GM12878 (cell line): ENCODE measurements at places on chromosomes 12 and 14. TPM values are rescaled to one million over a fixed set of nuclear protein-coding genes. Genes with fewer than 3 reads are reported as not detected.

INSM2 gene
- not detected in 2 replicates for total RNA-seq

- DNase-seq = no peak
- H3K27me3 ChIP-seq = peaks cover 3% of the 10 kb centered on the region; the same call in 1 of the 2 replicates
- no peak overlapping the region for H3K4me3 ChIP-seq
- no peaks in the 10 kb centered on the region for H3K36me3 ChIP-seq
- no peaks in the 10 kb centered on the region for H3K4me1 ChIP-seq
These were observed 51.4 kb upstream of the OAS1 start for GRCh38 chr12:112855375-112855774.

GRCh38 chr14:103014466-103015228, 42.7 kb downstream of the CDC42BPB start:
- peaks cover 6% of the 10 kb centered on the region for H3K4me1 ChIP-seq
- no peak for DNase-seq
- no peak overlapping the region for H3K4me3 ChIP-seq
- H3K36me3 ChIP-seq = no peaks in the 10 kb centered on the region; the same call in none of the 2 replicates

GRCh38 chr12:46534327-46534840, 161.8 kb upstream of the SLC38A2 start:
- H3K4me3 ChIP-seq = no peak overlapping the region
- DNase-seq = no peak
- H3K36me3 ChIP-seq = no peaks in the 10 kb centered on the region
- H3K27me3 ChIP-seq = no peaks in the 10 kb centered on the region
- H3K27ac ChIP-seq = no peak overlapping the region

GRCh38 chr12:108697905-108698304, 33.4 kb downstream of the CORO1C start:
- H3K36me3 ChIP-seq = peaks cover 38% of the 10 kb centered on the region
- H3K4me1 ChIP-seq = peaks cover 40% of the 10 kb centered on the region
- H3K27me3 ChIP-seq = no peaks in the 10 kb centered on the region
- DNase-seq = no peak
- H3K27ac ChIP-seq = no peak overlapping the region

DNA sequence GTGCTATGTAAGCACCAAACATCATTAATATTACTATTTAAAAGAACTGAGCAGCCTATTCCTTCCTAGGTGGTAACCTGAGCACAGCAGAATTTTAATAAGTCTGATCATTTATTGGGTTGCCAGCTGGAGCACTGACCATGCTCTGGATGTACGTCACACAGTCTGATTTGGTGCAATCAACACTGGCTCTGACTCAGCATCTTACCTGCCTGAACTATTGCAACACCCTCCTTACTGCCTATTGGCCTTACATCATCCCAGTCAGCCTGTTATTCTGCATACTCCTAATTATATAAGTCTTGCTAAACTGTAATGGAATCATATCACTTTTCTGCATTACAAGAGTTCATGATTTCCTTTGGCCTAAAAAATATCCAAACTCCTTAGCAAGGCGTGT, 149.7 kb downstream of the PTPRO start:
- H3K27ac ChIP-seq = no peak overlapping the region
- H3K4me1 ChIP-seq = no peaks in the 10 kb centered on the region
- H3K36me3 ChIP-seq = no peaks in the 10 kb centered on the region
- no peaks in the 10 kb centered on the region; the same call in 1 of the 2 replicates for H3K27me3 ChIP-seq
- H3K4me3 ChIP-seq = no peak overlapping the region
- no peak for DNase-seq

DNA sequence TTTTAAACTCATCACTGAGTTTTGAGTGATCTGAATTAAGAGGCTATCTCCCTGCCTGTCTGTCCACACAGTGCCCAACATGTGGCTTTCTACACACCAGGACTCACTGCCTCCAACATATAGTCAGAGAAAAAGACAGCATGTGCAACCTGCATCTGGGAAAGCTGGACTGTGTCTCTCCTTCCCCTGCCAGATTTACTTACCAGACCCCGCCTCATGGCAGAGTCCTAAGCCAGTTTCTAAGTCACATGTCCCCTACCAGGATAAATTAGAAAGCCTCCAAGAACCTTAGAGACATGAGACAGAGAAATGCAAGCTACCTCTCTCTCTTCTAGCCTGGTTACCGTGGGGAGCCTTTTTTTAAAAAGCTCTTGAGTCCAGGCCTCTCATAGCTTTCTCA, 2.7 kb upstream of the HDAC7 start:
- peaks cover 20% of the 10 kb centered on the region for H3K4me1 ChIP-seq
- no peaks in the 10 kb centered on the region for H3K36me3 ChIP-seq
- H3K27me3 ChIP-seq = no peaks in the 10 kb centered on the region; the same call in 1 of the 2 replicates

IL26 gene
- total RNA-seq = not detected in 2 replicates

CAPS2 gene
- total RNA-seq = 5.1 and 5.4 TPM in 2 replicates

DNA sequence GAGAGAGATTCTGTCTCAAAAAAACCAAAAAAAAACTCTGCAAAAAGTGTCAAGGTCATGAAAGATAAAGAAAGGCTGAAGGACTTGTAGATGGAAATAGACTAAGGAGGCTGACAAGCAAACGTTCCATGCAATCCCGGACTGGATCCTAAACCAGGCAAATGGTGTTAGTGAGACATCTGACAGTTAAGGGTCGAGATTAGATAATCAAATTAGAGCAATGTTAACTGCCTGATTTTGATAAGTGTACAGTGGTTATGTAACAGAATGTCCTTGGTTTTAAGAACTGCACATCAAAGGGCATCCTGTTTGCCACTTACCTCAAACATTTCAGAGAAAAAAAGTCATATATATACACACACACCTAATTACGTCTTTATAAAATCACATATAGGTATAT, 3.5 kb upstream of the RAN start:
- H3K27me3 ChIP-seq = no peaks in the 10 kb centered on the region
- H3K36me3 ChIP-seq = 0 out of 2 replicates have a peak, but pooled peaks cover 4% of the 10 kb centered on the region
- H3K4me3 ChIP-seq = no peak overlapping the region
- DNase-seq = no peak
- no peak overlapping the region for H3K27ac ChIP-seq

DNA sequence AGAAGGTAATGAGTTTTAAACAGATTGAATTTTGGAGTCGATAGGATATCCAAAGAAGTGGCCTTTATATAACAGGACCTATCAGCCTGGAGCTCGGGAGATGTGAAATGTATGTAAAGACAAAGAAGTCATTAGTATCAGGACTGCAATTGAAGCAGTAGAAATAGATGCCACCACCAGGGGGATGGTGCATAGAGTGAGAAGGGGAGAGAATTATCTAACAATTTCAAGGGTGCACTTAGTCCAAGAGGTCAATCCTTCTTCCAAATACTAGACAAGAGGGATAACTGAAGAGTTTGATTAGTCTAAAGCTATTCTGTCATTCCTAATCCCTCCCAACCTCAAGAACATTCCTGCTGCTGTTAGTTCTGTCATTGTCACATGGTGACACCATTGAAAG, 127.8 kb downstream of the CFAP54 start:
- no peak overlapping the region for H3K4me3 ChIP-seq
- H3K27me3 ChIP-seq = no peaks in the 10 kb centered on the region
- DNase-seq = no peak
- no peaks in the 10 kb centered on the region for H3K4me1 ChIP-seq

DNA sequence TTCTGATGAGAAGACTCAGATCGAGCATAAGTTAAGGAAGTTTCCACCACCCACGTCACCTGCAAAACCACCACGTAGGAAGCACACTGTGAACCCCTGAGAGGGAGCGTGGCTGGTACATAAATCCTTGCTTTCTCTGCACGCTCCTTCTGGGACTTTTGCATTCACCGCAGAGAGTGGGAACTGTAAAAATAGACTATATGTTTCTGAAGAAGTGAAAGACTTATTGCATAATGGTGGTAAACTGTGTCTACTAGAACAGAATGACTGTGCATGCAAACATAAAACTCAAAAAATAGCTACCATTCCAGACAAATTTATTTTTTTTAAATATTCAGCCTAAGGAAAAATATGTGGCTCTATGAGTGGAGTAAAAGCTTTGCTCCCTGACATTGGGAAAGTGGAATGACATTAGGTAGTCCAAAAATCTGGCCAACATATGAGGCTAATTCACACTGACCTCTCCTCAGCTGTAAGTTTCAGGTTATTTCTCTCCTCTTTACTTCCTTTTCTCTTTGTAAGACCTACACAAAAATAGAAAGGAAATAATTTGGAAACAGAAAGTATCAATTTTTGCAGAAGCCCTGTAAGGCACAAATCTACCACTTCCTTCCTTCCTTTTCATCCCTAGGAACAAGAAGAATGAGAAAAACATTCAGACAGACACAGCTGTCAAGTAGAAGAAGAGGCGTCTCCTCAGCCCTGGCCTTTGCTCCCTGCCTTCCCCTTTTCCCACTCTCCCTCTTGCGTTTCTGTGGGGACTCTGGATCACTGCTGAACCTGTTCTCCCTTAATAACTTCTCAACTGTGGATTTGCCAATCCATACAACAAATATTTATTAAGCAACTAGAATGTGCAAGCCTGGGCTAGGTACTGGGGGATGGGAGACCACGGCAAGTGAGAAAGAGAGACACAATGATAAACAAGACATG, 264.3 kb upstream of the FOXN3 start:
- H3K36me3 ChIP-seq = no peaks in the 10 kb centered on the region
- no peaks in the 10 kb centered on the region for H3K27me3 ChIP-seq
- peak overlapping the region; percentile 54 for H3K4me3 ChIP-seq
- DNase-seq = peak; percentile 73
- peak overlapping the region; percentile 75 for H3K27ac ChIP-seq

GRCh38 chr12:63782466-63782865, 2.8 kb downstream of the RXYLT1 start:
- no peak for DNase-seq
- no peak overlapping the region for H3K27ac ChIP-seq
- H3K4me1 ChIP-seq = peaks cover 7% of the 10 kb centered on the region; the same call in 1 of the 2 replicates
- no peaks in the 10 kb centered on the region for H3K27me3 ChIP-seq
- no peak overlapping the region for H3K4me3 ChIP-seq

GRCh38 chr12:41605545-41606305, 417.6 kb downstream of the PDZRN4 start:
- no peaks in the 10 kb centered on the region for H3K36me3 ChIP-seq
- DNase-seq = no peak
- H3K4me1 ChIP-seq = no peaks in the 10 kb centered on the region
- no peak overlapping the region for H3K4me3 ChIP-seq

DNA sequence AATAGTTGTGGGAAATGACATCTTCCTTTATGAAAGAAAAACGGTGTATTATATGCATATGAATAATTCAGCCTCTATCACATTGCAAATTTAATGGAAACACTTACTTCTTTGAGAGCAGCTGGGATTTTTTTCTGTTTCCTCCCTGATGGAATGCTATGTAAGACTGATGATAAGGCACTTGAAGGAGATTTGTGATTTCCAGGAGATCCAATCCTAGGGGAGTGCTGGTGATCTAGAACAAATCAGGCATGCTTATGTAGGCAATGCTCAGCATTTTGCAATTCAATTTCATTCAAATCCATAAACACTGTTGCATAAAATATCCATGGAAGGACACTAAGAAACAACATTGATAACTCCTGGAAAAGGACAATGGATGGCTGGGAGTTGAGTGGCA, 16.0 kb upstream of the NR2C1 start:
- H3K36me3 ChIP-seq = no peaks in the 10 kb centered on the region
- no peaks in the 10 kb centered on the region for H3K27me3 ChIP-seq
- no peak overlapping the region for H3K27ac ChIP-seq
- no peak overlapping the region for H3K4me3 ChIP-seq
- H3K4me1 ChIP-seq = peaks cover 22% of the 10 kb centered on the region

SERPINA3 gene
- 2.2 and 2.6 TPM in 2 replicates for total RNA-seq

CACNA1C gene
- total RNA-seq = 0.13 TPM in 1 of 2 replicates, not detected in the other

DNA sequence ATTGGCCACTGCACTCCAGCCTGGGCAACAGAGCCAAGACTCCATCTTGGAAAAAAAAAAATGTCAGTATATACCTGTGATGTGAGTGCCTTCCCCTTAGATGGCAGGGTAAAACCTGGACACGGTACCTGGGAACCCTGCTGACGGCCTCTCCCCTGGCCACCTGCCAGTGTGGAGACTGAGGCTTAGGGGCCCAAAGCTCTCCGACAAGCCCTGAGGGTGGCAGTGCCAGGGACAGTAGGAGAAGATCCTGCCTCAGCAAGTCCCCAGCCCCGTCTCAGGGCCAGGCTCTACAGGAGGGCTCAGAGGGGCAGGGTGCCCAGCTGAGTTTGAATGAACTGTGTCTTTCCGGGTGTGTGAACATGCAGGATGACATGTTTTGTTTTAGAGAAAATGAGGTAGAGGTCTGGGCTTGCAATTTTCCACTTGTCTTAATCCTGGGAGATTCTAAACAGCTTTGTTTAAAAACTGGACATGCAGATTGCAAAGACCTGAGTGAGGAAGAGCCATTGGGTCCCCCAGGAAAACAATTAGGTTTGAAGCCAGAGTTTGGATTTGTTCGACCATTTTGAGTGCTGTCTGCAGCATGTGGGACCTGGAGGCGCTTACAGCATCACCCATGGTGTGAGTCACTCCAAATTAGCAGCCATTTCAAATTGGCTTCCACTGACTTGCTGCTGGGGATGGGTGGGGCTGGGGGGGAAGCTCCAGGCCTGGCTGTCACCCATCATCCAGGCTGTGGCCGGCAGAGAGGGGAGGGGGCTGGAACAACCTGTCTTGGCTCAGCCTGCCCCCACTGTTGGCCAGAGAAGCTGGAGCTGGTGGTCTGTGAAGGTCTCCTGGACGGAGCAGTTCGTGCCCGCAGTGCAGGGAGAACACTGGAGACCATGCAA, 10.8 kb downstream of the TSPAN9 start:
- no peaks in the 10 kb centered on the region for H3K4me1 ChIP-seq
- no peak for DNase-seq
- no peaks in the 10 kb centered on the region for H3K36me3 ChIP-seq
- no peaks in the 10 kb centered on the region; the same call in 1 of the 2 replicates for H3K27me3 ChIP-seq

GRCh38 chr12:45981075-45981837, 9.1 kb downstream of the SCAF11 start:
- H3K4me1 ChIP-seq = peaks cover 20% of the 10 kb centered on the region
- H3K36me3 ChIP-seq = no peaks in the 10 kb centered on the region
- H3K27ac ChIP-seq = no peak overlapping the region
- H3K27me3 ChIP-seq = no peaks in the 10 kb centered on the region

EEA1 gene
- total RNA-seq = 26.5 and 27.7 TPM in 2 replicates

FAM234B gene
- 0.29 and 0.36 TPM in 2 replicates for total RNA-seq

DNA sequence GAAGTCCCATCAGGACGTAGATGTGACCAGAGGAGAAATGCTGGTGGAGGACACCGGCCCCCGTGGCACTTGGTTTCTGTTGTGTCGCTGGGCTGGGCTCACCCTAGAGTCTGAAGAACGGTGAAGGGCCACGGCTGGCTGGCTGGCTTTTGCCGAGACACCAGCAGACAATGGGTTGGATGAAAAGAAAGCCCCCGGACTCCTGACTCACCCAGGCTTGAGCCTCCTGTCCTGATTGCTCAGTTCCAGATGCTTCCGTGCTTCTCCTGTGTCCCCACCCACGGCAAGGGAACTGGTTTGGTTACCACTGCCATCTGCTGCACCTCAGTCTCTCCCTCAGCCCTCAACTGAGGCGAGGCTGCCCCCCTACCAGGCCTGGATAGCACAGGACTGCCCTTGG, 10.4 kb upstream of the ENDOU start:
- H3K27ac ChIP-seq = no peak overlapping the region
- peaks cover 14% of the 10 kb centered on the region for H3K4me1 ChIP-seq
- DNase-seq = no peak
- H3K4me3 ChIP-seq = no peak overlapping the region
- H3K36me3 ChIP-seq = no peaks in the 10 kb centered on the region

TTC6 gene
- total RNA-seq = not detected in 2 replicates

SLC10A1 gene
- not detected in 2 replicates for total RNA-seq

FKBP4 gene
- 77.0 and 77.7 TPM in 2 replicates for total RNA-seq
